ENCODE measurements at places on chromosomes 16 and 17.

DNA sequence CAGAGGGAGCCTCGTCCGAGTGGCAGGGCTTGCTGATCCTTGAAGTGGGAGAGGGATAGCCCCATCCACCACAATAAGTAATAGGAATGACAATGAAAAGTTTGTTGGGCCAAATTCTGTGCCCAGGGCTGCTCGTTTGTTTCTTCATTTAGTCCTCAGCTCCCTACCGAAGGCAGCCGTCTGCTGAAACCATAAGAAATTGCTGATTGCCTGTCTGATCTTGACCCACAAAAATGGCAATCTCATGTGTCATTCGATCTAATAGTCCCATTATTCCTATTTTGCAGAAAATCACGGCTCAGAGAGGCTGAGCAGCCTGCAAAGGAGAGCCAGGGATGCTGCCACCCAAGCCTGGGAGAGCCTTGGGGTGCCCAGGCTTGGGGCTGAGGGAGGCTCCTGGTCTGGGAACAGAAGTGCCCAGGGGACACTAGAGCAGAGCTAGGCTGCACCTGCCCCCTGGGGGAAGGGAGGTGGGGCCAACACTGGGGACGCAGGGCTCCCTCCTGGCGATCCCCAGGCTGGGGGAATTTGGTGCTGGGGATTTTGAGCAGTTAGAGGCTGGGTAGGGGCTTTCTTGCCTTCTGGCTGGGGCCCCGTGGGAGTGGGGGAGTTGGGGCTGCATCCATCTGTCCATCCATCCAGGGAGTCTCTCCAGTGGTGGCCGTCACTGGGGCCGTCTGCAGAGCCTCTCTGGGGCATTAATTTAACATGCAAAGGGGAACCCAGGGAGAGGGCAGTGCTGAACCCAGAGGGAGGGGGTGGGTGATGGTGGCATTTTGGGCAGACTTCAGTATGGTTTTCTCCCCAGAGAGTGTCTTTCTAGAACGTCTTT, 53.5 kb downstream of the SOCS1 start:
- peak; percentile 48 for DNase-seq

GRCh38 chr17:81966343-81967243, 5.6 kb upstream of the NOTUM start:
- DNase-seq: no peak

DNA sequence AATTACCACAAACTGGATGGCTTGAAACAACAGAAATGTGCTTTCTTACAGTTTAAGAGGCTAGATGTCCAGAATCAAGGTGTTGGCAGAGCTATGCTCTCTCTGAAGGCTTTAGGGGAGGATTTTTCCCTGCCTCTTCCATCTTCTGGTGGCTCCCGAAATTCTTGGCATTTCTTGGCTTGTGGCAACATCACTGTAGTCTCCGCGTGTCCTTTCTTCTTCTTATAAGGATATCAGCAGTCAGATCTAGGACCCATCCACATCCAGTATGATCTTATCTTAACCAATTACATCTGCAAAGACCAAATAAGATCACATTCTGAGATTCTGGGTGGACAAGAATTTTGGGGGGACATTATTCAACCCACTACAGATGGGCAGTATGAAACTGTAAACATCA, 119.2 kb upstream of the PMFBP1 start:
- peak; percentile 65 for DNase-seq

DNA sequence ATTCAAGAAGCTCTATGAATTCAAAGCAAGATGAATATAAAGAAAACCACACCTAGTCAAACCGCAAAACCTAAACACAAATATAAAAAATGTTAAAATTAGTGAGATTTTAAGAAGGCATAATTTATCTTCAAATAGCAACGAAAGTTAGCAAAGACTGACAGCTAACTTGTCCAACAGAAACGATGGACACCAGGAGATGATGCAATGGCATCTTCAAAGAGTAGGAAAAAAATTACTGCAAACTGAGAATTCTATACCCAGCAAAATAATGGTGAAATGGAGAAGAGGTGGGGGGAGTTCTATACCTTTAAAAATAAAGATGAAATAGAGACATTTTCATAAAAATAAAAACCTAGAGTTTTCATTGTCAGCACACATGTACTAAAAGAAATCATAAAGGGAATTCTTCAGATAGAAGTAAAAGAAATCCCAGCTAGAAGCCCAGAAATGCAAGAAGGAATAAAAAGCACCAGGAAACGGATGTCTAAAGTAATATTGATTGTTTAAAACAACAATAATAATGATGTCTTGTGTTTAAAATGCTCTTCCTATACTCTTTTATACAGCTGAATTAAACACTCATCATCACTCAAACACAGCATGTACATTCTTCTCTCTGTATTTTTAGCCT, 24.6 kb upstream of the TANC2 start:
- no peak for DNase-seq

DNA sequence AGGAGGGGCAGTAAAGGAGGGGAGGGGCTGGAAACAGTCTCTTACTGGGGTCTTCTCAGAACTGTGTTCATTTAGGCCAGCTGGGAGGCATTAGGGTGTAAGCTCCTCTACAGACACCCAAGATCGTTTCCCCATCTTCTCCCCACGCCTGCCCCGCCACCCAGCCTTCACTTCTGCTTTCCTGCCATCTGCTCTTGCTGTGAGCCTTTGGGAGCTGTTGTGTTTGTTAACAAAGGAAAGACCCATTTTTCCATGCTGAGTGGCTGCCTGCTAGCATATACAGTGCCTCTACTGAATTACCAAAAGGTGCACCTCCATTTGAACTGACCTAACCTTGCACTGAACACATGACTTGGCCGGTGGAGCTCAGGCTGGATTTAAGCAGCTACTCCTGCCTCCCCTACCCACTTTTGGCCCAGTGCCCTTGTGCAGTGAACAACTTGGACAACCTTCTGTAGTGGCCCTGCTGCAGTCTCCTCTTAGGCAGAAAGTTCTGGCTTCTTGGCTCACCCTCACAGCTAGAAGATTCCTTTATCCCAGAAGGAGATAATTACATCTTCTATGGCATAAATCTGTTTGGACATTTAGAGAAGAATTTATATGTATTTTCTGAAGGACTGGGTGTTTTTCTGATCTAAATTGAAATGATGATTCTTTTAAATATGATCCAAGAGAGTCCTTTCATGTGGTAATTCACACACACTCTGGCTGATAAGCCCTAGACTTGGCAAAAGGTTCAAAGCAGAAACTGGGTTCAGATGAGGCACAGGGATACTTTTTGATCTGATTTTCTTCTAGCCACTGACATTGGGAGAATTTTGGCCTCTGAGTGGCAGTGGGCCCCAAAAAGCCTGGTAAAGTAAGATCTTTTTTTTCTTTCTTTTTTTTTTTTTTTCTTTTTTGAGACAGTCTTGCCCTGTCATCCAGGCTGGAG, 81.9 kb upstream of the HNF1B start:
- no peak for DNase-seq

DNA sequence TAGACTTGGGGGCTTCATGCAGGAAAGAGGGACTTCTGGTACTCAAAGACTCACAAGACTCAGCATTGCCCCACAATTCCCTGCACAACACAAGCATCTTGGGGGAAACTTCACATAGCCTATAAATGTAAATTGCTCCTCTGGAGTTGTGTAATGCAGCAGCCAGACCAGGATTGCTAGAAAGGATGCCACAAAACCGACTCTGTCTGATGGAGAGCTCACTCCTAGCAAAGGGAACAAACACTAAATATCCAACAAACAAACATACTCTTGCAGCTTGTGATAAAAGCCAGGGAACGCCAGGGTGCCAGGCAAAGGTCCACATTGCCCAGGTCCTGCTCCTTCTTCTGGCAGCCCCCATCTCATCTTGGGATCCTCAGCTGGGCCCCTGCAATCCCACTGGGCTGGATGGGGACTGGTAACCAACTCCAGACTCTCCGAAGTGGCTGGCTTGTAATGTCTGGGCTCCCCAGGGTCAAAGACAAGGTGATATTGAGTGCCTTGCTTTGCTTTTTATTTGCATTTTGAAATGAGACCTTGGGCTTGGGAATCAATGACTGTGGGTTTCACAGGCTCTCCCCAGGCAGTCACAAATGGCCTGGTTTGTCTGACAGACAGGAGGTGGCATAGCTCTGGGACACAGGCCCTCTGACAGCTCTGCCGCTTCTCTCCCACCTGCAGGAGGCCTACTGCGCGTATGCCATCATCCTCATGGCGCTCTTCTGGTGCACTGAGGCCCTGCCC, 15.3 kb downstream of the SLC13A2 start:
- DNase-seq: no peak

GRCh38 chr17:681738-682529, 32.7 kb downstream of the VPS53 start:
- peak; percentile 26 for DNase-seq

- no peak for DNase-seq
Observed at GRCh38 chr16:13390093-13390985, 488.9 kb downstream of the SHISA9 start.

- DNase-seq: peak; percentile 16
Observed at GRCh38 chr16:78704416-78704815, 605.0 kb downstream of the WWOX start.

GRCh38 chr17:75194879-75195278, 10.6 kb upstream of the NUP85 start:
- DNase-seq: no peak

DNA sequence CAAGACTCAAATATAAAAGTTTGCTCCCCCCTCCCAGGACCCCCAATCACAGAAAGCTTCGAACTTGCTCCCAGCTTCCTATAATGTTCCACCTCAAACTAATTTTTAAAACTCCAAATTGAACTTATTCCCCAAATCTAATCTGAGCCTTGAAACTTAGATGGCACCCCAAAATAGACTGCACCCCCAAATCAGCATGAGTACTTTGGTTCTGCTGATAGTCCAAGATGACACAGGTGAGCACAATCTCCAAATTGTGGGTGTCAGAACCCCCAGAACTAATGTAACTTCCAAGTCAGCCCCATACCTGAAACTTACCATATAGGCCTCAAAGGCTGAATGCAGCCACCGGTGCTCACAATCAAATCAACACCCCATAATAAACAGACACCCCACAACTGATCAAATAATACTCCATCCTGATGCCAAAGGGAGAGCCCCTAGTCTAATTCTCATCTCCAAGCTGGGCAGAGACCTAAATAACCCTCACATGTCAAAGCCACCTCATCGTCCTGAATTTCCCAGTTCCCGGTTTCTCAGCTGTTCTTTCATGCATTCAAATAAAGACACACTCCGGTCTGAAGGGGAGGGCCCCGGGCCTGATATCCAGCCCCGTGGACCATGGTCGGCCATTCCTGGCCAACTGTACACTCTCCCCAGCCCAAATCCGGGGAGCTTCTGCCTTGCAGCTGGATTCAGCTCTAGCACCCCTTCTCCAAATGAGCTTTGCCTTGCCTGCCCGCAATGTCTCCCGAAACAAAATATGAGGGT, 1.8 kb upstream of the BCL6B start:
- DNase-seq: no peak

DNA sequence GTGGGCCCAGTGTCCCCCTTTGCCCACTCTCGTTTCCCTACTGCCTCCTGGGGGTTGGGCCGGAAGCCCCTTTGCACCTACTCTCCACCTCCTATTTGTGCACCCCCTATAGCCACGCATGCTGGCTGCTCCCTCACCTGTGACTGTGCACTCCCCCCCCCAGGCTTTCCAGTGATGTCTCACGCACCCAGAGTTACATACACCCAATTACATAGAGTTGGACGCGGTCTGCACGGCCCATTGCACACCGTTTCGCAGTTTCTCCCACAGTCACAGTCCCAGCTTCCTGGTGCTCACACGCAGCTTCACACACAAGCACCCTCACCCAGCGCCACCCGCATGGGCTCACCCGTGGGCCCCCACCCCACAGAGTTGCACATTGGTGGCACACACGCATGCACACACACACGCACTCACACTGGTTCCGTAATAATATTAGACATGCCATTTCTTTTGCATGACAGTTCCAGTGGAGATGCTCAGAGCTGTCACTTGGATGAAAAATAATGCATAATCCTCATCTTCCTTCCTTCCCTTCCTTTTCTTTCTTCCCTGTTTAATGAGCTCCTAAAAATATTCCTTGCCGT, 21.5 kb upstream of the C1QL1 start:
- no peak for DNase-seq

- no peak for DNase-seq
Observed at GRCh38 chr16:27813591-27813990, 249.9 kb downstream of the GSG1L start.

- DNase-seq: peak; percentile 96
Observed at GRCh38 chr17:73291260-73291801, 20.5 kb downstream of the CDC42EP4 start.

DNA sequence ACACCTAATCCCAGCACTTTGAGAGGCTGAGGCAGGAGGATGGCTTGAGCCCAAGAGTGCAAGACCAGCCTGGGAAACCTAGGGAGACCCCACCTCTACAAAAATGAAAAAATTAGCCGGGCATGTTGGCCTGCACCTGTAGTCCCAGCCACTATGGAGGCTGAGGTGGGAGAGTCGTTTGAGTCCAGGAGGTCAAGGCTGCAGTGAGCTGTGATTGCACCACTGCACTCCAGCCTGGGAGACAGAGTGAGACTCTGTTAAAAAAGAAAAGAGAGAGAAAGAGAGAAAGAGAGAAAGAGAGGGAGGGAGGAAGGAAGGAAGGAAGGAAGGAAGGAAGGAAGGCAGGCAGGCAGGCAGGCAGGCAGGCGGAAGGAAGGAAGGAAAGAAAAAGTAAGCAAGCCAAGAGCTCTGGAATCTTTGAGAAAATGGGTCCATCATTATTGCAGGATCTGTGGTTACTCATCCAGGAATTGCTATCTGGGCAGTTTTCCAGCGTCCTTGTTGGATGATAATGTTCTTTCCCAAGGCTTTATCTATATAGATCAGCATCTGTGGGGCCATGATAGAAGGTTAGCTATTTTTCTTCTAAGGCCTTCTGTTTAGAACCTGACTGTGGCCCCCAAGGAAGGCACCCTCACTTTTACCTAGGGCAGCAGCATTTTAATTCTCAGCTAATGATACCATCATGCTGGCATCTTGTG, 533.2 kb upstream of the CDH5 start:
- DNase-seq: peak; percentile 82

- no peak for DNase-seq
Observed at GRCh38 chr17:68457168-68457538, at the start of gene WIPI1. TSS of gene WIPI1 (minus strand) at chr17:68457496. CDS start at chr17:68457421, 75 bp downstream.

GRCh38 chr17:8463099-8463498, 27.4 kb downstream of the NDEL1 start:
- peak; percentile 86 for DNase-seq

All from fibroblast of mammary gland (primary cell).